ENCODE measurements at places on chromosomes 2 and 18. TPM values are rescaled to one million over a fixed set of nuclear protein-coding genes. Genes with fewer than 3 reads are reported as not detected.
A peak's percentile ranks its signal among the peaks of the same experiment; 100 is the strongest.

MATN3 gene
- polyA plus RNA-seq, result not detected

DNA sequence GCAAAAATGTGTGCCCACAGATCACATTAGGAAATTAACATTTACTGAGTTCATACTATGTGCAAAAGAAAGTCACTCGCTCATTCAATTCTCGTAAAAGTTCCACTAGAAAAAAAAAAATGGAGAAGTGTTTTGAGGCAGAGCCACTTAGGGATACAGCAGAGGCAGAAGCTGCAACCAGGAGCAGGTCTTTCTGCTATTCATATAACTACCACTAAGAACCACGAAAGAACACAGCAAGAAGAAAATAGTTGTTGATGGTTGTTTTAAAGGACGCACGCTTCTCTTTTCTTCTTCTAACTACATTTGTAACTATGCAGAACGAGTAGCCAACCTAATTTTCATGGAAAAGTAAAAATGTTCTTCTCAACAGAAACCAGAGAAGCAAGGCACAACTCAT is 45.0 kb downstream of the ROCK2 start:
- DNase-seq, result no peak

- DNase-seq, result no peak
These were observed 67.4 kb upstream of the VRK2 start for GRCh38 chr2:57979158-57979557.

DNA sequence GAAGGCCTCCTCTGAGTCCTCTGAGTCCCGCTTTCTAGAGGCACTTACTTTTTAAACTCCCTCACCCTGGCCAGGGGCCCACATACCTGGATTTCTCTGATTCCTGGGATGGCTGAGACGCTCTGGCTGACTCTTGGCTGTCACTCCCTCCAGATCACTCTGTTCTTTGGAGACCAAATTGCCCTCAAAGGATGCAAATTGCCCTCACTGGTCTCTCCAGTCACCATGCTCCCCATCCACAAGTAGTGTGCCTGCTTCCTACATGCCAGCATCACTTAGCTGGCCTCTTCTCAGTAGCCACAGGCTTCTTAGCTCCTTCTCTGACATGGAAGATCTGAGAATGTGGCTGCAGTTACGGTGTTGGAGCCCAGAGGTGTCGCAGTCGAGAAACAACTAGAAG is 41.3 kb upstream of the CCDC68 start:
- no peak for DNase-seq

CMPK2 gene
- polyA plus RNA-seq, result 14.7 TPM

GRCh38 chr2:118732432-118732831 is 115.0 kb downstream of the EN1 start:
- DNase-seq, result no peak

DNA sequence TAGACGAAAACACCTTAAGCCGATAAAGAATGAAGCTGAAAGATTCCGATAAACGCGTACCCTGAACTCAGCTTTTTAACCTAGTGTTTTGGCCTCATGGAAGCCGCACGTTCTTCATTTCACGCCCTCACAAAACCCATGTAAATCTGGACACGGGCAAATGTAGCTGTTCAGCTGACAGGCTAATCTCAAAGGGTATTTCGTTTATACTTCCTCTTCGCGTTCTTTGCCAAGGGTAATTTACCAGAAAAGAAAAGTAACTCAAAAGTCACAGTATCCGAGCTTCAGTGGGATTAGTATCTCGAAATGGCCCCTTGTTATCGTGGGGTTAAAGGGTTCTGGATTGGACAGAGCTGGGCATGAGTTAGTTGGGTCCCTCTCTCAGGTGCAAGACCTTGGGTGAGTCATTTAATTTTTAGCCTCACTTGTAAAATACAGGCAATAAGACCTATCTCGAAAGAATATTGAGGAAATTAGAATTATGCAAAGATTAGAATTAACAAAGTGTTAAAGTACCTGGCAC is 22.0 kb upstream of the STPG4 start:
- DNase-seq, result no peak

GRCh38 chr2:37263839-37264238 is 32.4 kb downstream of the NDUFAF7 start:
- DNase-seq, result no peak

POTEI gene
- 0.03 TPM for polyA plus RNA-seq

- DNase-seq, result no peak
These were observed 1009.2 kb upstream of the FANCL start for GRCh38 chr2:59250307-59250677.

GRCh38 chr2:40004336-40004735 is 225.3 kb upstream of the THUMPD2 start:
- DNase-seq, result no peak

- no peak for DNase-seq
These were observed 98.0 kb downstream of the MARCHF4 start for GRCh38 chr2:216274194-216274840.

- DNase-seq, result no peak
These were observed 27.5 kb downstream of the SOS1 start for GRCh38 chr2:39093218-39093898.

DNA sequence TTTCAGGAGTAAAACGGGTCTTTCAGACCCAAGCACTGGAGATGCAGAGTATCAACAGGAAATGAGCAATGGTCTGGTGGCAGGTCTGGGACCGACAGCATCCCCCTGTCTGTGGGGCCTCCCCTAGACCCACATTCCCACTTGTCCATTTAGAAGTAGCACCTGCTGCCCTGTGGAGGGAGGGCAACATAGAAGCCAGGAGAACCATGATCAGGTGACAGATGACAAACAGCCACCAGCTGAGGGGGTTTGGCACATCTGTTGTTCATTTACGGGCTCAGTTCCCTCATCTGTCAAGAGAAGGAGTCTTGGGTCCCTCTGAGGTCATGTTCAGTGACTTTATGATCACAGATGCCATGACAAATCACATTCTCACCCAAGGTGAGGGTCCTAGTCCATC is 77.9 kb upstream of the SLC66A3 start:
- DNase-seq, result no peak

DNA sequence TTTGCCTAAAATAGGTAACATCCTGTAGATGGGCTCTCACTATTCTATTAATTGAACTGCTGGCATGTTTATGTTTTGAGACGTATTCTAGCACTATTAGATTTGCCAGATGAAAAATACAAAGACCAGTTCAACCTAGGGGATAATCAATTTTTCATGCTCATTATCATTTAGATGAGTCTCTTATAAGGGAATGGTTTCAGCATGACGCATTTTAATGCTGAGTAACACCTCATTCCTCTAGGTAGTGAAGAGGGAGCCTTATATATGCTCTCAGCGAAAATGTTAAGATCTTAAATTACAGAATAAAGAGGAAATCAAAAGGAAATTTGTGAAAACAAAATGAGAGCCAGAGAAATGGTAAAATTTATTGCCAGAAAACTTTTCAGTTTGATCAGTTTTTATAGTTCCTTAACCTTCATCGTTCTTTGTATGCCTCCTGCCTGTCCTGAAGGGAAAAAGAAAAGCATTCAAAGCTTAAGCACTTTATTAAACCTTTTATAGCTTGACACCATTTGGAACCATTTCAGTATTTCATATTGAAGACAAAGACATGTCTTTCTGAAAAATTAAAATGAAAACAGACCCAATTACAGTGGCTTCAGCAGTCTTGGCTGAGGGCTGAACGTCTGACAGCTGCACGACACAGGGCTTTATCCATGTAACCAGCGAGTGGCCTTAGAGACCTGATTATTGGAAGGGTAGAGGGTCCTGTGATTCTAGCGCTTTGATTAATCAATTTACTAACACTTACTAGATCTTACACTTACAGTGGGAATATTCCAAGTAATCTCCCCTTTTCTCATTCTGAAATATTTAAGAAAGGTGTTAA is 112.8 kb downstream of the ADCYAP1 start:
- DNase-seq, result no peak

DNA sequence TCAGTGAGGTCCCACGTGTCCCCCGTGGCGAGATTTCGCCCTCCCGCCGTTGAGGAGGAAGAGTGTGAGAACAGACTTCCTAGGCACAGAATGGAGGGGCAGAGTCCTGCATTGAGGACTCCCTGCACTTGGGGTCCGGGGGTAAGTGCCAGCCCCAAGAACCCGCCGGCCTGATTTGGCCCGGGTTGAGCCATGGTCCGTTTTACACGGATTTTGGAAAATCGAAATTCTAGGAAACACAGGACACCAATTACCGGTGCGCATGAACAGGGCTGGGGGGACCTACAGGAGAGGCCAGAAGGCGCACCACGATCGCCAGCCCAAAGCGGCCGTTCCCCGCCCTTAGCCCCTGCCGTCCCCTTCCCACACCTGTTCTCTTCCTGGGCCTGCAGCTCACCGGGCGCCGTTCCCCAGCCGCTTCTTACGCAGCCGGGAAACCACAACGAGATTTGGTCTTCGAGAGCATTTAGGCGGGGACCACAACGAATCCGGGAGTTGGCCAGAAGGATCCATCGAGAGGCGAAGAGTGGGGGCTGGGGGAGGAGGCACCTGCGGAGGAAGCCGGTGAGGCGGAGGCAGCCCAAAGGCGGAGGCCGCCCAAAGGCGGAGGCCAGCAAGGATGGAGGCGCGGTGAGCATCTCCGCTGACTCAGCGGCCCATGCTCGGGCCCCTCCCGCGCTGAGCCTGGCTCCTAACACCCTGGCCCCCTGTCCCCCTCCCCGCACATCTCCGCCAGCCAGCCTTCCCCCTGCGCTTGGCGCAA is 464 bp upstream of the TLX2 start:
- peak; percentile 60 for DNase-seq

NT5C1B gene
- not detected for polyA plus RNA-seq

TFCP2L1 gene
- polyA plus RNA-seq, result 35.5 TPM

DNA sequence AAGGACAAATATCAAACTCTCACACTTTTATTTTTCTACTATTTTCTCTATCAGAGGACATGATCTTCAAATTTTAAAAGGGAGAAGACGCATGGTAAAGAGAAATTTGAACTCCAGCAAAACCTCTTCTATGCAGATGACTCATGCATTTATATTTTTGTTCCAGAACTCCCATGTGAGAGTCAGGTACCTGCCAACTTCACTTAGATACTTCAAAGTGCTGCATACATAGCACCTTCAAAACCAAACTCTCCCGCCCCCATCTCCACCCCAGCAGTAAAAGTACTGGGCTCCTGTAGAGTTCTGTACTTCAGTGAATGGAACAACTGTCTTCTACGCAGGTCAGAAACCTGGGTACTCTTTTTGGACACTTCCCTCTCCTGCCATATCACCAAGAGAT is 398.3 kb downstream of the TGIF1 start:
- DNase-seq, result no peak

DNA sequence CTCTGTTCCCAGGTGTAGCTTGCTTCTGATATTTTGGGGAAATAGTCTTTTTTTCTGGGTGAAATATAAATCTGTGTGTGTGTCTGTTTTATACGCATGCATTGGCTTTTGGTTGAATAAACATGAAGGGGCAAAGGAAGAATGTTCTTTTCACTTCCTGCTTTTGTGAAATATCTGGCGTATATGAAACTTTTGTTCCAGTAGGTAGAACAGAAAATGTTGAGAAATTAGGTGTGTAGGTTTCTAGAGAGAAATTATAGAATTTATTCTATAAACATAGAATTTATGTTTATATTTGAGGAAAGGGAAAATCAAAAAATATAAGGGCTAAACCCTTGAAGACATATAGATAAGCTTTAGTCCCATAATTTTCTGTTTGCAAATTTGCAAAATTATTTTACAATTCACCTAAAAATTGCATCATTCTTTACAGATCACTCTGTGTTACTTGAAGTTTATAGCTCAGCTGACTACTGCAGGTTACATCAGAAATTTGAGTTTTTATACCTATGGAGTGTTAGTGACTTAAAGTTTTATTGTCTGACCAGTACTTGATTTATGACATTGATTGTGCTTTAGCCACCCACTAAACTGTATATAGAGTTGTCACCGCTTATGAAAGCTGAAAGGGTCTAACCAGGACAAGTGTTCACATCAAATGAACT is 116.1 kb downstream of the FAM117B start:
- no peak for DNase-seq

DNA sequence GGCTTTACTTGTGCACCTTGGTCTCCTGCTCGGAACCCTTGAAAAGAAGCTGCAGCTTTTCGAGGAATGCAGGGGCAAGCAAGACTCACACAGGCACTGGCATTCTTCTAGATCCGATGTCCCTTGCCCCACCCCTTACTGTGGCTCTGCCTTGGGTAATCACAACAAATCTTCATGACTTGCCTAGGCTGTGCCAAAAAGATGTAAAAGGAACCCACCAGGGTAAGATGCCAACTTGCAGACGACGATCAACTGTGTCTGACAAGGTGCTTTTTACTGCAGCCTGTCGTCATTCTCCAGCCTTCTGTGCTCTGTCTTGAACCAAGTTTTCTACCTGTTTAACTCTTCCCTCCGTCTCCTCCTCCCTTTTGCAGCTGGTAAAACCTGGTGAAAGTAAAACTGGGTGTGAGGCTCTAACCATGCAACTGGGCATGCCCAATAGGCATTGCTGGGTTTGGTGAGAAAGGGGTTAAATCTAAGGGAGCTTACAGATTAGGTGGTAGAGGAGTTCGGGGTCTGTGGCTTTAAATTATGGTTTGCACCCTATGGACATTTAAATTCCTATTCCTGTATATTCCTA is 909 bp upstream of the NRXN1 start:
- DNase-seq, result no peak

KCNG2 gene
- polyA plus RNA-seq, result not detected

DNA sequence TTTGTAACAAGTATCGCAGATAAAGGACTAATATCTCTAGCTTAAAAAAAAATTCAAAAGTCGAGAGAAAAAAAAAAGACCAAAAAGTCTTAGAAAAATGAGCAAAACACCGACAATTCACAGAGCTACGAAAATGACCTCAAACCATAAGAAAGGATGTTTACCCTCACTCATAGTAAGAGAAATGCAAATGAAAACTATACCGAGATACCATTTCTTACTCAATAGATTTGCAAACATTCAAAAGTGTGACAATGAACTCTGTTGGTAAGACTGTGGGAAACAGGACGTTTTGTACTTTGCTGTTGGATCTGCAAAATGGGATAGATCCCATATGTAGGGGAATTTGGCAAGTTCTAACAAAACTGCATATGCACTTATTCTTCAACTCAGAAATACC is 39.9 kb upstream of the LDAH start:
- DNase-seq, result no peak

DNA sequence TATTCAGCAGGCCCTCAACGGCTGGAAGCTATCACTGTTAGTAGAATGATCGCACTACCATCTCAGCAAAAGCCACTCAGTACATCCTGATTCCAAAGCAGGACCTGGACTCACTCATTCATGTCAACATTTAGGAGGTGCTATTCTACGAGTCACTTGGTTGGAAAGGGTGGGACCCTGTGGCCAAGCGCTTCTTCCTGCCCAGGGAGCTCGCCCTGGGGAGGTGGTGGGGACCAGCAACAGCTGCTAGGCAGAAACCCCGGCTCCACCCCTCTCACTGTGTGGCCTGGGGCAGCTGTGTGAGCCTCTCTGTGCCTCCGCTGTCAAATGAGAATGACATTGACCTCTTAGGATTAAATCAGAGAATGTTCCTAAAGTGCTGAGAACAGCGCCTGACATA is 231.4 kb downstream of the EIPR1 start:
- no peak for DNase-seq

DNA sequence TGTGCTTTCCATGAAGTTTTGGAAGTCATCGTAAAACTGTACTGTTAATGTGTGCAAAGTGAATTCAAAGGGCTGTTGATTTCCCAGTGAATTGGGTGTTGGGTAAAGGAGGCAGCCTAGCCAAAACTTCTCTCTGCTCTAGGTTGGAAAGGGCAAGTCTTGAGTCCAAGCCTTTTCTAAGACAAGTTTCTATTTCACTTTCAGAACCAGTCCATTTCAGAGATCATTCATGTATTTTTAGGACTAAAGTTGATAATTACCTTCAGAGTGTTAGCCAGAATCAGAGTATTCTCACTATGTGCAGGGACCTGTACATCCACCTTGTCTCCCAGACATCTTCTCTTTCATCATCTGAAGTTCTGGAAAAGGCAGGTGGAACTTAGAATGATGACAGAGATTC is 636.1 kb upstream of the KLHL29 start:
- DNase-seq, result no peak

TPO gene
- polyA plus RNA-seq, result 3.9 TPM

Measured in sigmoid colon (tissue), 7 donors.